A172 (cell line): ENCODE measurements at places on chromosomes 6 and 20. TPM values are rescaled to one million over a fixed set of nuclear protein-coding genes. Genes with fewer than 3 reads are reported as not detected.

The VNN1 gene
- 0.31 and 0.71 TPM in 2 replicates for total RNA-seq

The MYB gene
- 1.2 and 4.1 TPM in 2 replicates for total RNA-seq

The AGER gene
- 0.60 and 2.2 TPM in 2 replicates for total RNA-seq

DNA sequence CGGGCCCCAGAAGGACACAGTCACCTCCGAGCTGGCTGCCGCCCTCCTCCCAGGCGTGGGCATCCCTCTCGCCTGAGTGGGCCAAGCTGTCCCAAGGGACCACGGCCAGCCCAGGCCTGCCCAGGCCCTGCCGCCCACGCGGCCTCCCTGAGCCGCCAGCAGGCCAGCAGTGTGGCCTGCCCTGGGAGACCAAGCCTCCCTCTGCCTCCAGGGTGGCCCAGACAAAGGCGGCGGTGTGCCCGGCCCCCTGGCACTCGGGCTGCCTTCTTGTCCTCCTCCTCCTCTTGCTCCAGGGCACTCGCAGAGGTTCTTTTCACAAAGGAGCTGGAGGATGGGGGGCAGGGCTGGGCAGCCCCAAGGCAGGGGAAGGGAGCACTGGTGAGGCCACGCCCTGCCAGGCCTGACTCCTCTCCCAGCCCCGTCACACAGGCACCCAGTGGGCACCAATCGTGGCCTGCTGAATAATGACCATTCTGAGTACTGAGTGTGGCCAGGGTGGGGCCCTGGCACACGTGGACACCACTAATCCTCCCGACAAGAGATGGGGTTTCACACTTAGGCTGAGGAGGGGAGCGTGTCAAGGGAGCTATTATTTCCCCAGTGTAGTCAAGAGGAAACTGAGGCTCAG lies 25.3 kb downstream of the NOL4L start:
- peak; percentile 81 for DNase-seq

- peak; percentile 16 for DNase-seq
Measured at GRCh38 chr6:112179631-112180030, 74.7 kb downstream of the LAMA4 start.

DNA sequence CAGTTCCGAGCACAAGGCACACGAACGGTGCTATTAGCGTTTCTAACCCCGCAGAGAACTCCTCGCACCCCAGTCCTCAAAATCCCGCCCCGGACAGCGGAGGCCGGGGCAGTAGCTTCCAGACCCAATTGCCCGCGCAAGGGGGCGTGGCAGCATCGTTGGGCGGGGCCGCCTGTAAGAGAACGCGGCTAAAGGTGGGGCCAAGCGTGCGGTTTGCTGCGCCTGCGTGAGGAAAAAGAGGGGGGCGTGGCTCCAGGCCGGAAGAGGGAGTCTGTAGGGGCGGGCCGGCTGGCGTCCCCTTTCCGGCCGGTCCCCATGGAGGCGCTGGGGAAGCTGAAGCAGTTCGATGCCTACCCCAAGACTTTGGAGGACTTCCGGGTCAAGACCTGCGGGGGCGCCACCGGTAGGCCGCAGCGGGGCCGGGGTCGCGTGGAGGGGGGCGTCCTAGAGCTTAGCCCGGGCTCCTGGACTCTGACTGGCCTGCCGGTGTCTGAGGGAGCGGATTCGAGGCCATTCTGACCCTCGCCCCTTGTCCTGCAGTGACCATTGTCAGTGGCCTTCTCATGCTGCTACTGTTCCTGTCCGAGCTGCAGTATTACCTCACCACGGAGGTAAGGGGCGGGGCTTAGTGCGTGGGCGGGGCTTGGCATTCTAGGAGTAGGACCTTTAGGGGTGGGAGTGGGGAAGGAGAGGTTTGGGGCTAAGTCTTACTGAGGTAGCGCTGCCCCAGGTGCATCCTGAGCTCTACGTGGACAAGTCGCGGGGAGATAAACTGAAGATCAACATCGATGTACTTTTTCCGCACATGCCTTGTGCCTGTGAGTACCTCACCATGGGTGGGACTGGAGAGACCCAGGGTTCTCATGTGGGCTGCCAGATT lies at the start of gene ERGIC3:
Gene ERGIC3, plus strand, starts transcription at position 296 of the 880 bp plus-strand sequence. Its CDS starts 20 bp downstream, at position 316.
- DNase-seq: peak; percentile 93

GRCh38 chr6:136600818-136601217 lies 50.6 kb upstream of the MAP7 start:
- no peak for DNase-seq

DNA sequence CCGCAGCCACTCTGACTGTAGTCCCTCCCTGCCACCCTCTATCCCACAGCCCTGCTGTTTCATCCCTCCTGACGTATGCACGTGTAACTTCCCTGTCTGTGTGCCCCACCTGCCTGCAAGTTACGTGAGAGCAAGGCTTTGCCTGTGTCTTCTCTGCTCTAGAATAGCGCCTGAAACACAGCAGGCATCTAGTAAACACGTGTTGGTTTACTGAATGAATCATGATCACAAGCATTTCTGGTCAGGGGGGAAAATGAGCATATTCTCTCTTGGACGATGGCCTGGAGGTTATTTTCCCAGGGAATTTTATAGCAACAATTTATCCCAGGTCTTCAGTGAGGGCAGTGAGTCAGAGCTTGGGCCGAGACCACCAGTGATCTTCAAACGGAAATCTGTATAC lies 38.3 kb downstream of the PSMG4 start:
- peak; percentile 93 for DNase-seq

DNA sequence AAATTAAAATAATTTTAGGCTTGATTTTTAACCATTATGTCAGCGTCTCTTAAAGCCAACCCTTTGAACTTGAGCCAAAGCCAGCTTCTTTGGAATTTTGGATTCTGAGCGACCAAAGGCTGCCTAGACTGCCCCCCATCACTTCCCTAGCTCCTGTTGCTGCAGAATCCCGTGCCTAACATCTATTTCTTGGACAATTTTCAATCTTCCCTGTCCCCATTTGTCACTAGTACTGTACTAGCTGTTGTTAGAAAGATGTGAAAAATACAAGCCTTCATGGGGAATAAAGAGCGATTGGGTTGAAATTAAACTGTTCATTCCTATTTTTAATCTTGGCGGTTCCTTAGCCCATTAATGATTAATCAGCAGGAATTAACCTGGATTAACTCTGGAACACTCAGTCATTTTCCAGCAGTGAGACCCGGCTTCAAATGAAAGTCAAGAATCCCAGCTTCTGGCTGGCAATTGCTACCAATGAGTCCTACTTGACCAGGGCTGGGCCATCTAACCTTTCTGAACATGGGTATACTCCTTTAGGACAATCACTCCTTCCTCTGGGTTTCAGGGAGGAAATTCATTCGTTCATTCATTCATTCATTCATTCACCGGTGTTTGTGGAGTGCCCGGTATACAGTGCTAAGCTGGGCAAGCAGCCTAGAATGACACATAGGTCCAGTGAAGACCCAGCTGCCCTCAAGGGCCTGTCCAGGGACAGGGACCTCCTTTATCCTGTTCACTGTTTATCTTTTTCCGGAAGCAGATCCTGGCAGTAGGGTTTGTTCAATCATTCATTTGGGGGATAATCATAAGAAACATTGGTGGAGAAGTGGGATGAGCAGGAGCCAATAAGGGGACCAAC lies 1.4 kb upstream of the RRBP1 start:
- DNase-seq: no peak

- peak; percentile 35 for DNase-seq
Measured at GRCh38 chr6:87660226-87660911, 41.7 kb downstream of the AKIRIN2 start.

DNA sequence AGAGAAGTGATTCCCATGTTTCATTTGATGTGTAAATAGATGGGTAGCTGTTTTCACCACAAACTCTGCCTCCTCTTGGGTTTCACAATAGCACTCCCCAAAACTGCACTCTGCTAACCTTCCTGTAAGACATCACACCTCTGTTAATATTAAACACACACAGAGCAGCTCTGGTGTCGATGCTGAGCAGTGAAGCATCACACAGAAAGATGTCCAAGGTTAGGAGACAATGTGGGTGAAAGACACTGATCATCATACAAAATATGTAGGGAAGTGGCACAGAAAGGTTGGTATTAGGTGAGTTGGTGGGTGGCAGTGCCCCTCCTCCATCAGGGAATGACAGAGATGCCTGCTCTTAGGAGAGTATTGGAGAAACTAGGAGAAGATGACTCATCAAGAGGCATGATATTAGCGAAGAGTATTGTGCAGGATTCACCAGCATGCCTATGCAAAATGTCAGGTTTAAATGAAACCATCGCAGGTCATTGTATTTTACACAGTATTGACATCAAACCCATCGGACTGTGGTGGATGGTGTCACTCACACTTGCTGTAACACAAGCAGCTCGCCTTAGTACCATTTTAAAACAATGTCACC lies 199.7 kb downstream of the TBXT start:
- DNase-seq: peak; percentile 11
